ENCODE measurements at places on chromosomes 7 and 10. TPM values are rescaled to one million over a fixed set of nuclear protein-coding genes. Genes with fewer than 3 reads are reported as not detected.

SLC13A1 gene
- total RNA-seq: not detected

AMPH gene
- 3.9 TPM for total RNA-seq

ADCY1 gene
- 0.18 TPM for total RNA-seq

TRIM50 gene
- not detected for total RNA-seq

ZCWPW1 gene
- 0.56 TPM for total RNA-seq

MEIG1 gene
- not detected for total RNA-seq

NPTX2 gene
- under 0.01 TPM for total RNA-seq

PRKCQ gene
- total RNA-seq: under 0.01 TPM

TUBB8 gene
- not detected for total RNA-seq

RBP4 gene
- not detected for total RNA-seq

GRCh38 chr10:21689881-21690280 lies 155.8 kb downstream of the MLLT10 start:
- no peaks in the 10 kb centered on the region for H3K27me3 ChIP-seq
- no peak for DNase-seq
- no peak overlapping the region for H3K27ac ChIP-seq
- H3K36me3 ChIP-seq: peaks cover 5% of the 10 kb centered on the region
- H3K4me3 ChIP-seq: no peak overlapping the region

DNA sequence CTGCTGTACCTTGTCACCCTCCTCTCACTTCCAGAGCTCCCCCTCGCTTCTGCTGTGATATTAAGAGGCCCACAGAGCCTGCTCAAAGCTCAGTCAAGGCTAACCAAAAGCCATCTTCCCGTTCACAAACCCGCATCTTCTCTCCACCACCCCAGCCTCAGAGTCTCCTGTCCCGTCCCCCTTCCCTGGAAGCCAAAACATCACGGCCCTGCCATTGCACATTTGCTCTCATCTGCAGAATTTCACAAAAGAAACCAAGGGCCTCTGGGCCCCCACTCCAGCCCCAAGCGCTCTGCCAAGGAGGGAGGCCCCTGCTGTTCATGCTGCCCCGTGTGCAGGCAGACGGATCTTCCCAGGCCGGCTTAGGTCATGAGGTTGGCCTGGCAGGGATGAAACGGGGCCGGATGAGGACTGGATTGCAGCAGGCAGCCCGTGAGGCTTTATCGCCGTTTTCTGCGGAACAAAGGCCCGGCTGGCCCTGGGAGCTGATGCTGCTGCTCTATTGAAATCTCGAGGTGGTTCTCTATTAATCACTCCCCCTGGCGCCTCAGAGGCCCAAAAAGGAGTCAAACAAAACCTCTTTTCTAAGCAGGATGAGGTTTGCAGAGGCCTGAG lies 31.6 kb upstream of the FOXK1 start:
- H3K27ac ChIP-seq: peak overlapping the region; percentile 4
- H3K27me3 ChIP-seq: no peaks in the 10 kb centered on the region
- no peaks in the 10 kb centered on the region for H3K36me3 ChIP-seq
- DNase-seq: peak; percentile 23
- peaks cover 7% of the 10 kb centered on the region for H3K4me1 ChIP-seq

- H3K36me3 ChIP-seq: no peaks in the 10 kb centered on the region
- no peak for DNase-seq
- H3K4me3 ChIP-seq: no peak overlapping the region
These were observed 6.9 kb upstream of the UBE2H start for GRCh38 chr7:129959471-129960203.

- H3K4me1 ChIP-seq: peaks cover 6% of the 10 kb centered on the region
- no peak overlapping the region for H3K27ac ChIP-seq
- H3K36me3 ChIP-seq: no peaks in the 10 kb centered on the region
- no peaks in the 10 kb centered on the region for H3K27me3 ChIP-seq
These were observed 67.2 kb downstream of the CREB5 start for GRCh38 chr7:28479507-28479947.

GRCh38 chr7:127932496-127932895 lies 98.7 kb downstream of the LRRC4 start:
- no peaks in the 10 kb centered on the region for H3K27me3 ChIP-seq
- H3K36me3 ChIP-seq: peaks cover 21% of the 10 kb centered on the region
- DNase-seq: no peak

GRCh38 chr10:60230892-60231291 lies 158.8 kb downstream of the ANK3 start:
- no peak overlapping the region for H3K27ac ChIP-seq
- peaks cover 2% of the 10 kb centered on the region for H3K27me3 ChIP-seq
- no peaks in the 10 kb centered on the region for H3K4me1 ChIP-seq
- H3K4me3 ChIP-seq: no peak overlapping the region
- DNase-seq: peak; percentile 43
- no peaks in the 10 kb centered on the region for H3K36me3 ChIP-seq

DNA sequence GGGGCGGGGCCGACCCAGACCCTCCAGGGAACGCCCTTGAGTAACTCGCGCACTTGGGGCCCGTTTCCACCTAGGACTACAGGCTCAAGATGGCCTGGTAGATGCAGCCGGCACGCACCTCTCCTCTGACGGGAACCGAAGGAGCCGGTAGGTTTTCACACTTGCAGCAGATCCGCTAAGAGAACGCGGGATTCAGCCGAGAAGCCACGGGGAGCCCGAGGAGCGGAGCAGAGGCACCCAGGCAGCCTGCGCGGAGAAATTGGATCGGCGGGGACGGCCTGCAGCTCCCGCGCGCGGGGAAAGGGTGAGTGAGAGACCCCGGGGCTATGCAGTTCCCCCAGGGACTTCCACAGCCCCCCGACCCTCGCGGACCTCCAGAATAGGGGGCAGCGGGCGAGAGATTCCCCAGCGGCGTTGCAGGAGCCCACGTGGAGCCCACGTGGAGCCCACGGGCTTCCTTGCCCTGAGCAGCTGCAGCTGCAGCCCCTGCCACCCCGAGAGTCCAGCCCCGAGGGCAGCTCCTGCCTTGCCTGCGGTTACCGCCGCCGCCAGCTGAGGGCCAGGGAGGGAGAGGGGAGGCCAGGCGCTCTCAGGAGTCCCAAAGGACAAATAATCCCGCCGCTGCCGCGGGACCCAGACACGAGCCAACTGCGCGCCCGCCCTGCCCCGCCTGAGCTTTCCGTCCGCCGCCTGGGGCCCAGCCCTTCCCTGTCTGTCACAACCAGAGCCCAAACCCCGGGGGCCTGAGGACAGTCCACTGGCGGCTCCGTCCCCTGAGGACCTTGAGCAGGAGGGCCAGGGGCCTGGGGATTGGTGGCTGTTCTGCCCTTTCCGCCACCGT lies 13.1 kb downstream of the IFT22 start:
- DNase-seq: no peak
- no peak overlapping the region for H3K27ac ChIP-seq
- H3K27me3 ChIP-seq: peaks cover 12% of the 10 kb centered on the region
- no peaks in the 10 kb centered on the region for H3K36me3 ChIP-seq
- peak overlapping the region; percentile 36 for H3K4me3 ChIP-seq

GRCh38 chr7:142802301-142802700 lies 31.5 kb downstream of the PRSS2 start:
- DNase-seq: no peak
- H3K36me3 ChIP-seq: no peaks in the 10 kb centered on the region
- no peaks in the 10 kb centered on the region for H3K4me1 ChIP-seq
- H3K27ac ChIP-seq: no peak overlapping the region

DNA sequence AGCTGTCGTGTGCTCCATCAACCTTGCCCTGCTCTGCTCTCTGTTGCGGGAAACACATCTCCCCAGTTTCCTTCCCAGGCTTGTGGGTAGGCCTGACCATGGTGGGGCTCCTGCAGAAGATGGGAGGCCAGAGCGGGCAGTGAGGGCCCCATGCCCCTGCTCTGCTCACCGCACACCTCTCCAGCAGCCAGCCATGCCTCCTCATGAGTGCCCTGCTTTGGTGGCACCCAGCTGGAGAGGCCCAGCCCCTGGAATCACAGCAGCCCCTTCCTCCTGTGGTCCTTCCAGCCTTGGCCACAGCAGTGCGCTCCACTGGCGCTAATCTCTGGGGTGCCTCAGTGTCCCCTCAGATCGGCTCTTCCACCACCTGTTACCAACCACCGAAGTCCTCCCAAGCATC lies 4.2 kb upstream of the OPN4 start:
- peaks cover 11% of the 10 kb centered on the region for H3K4me1 ChIP-seq
- H3K27me3 ChIP-seq: no peaks in the 10 kb centered on the region
- H3K27ac ChIP-seq: no peak overlapping the region
- no peak for DNase-seq

DNA sequence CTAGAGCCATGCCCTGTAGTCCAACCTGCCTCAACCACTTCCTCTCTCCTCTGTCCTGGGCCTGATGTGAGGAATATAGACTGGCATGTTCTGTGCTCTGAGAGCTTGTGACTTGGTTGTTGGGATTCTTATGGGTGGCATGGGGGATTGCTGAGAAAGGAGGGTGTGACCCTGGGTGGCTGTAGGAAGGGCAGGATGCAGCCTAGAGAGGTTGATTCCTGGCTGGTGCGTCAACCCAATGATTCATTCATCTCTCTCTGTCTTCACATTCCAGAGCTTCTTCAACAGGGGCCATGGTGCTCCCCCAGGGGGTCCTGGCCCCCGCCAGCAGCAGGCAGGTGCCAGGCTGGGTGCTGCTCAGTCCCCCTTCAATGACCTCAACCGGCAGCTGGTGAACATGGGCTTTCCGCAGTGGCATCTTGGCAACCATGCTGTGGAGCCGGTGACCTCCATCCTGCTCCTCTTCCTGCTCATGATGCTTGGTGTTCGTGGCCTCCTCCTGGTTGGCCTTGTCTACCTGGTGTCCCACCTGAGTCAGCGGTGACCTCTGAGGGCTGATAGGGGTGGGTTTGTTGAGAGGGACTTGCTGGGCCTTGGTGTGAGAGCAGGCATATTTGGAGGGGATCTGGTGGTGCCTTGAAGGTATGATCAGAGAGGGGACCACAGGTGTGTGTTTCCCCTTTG lies 2.6 kb downstream of the FAM241B start:
- H3K27ac ChIP-seq: no peak overlapping the region
- DNase-seq: no peak
- H3K4me1 ChIP-seq: no peaks in the 10 kb centered on the region
- H3K36me3 ChIP-seq: no peaks in the 10 kb centered on the region

- peaks cover 4% of the 10 kb centered on the region for H3K4me1 ChIP-seq
- no peaks in the 10 kb centered on the region for H3K27me3 ChIP-seq
- H3K4me3 ChIP-seq: no peak overlapping the region
- DNase-seq: peak; percentile 18
- H3K27ac ChIP-seq: no peak overlapping the region
These were observed 86.4 kb downstream of the VPS41 start for GRCh38 chr7:38822549-38822948.

DNA sequence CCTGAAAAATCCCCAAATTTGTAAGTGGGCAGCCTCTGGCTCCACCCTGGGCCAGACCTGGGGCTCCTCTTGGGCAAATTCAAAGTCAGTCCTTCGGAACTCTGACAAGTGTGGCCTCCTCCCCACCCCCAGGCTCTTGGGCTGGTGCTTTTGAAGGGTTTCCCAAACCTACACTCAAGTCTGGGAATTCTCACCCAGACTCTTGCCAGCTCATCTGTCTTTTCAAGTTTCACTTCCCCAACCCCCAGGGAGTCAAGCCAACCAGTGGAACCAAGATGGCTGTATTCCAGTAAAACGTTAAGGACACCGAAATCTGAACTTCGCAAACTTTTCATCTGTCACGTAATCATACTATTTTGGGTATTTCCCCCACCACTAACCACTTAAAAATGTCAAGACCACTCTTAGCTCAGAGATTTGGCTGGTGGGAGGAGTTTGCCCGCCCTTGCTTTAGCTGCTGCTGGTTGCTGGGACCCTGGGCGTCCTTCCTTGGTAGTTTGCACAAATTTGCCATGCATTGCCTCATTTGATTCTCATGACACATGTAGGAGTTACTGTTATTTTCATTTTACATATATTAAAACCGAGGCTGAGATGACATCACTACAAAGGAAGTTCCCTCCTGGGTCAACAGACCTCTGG lies 1.7 kb upstream of the MYO1G start:
- peaks cover 13% of the 10 kb centered on the region for H3K4me1 ChIP-seq
- H3K36me3 ChIP-seq: peaks cover 30% of the 10 kb centered on the region
- no peak overlapping the region for H3K4me3 ChIP-seq
- H3K27ac ChIP-seq: peak overlapping the region; percentile 60
- peak; percentile 83 for DNase-seq
- no peaks in the 10 kb centered on the region for H3K27me3 ChIP-seq

- H3K27me3 ChIP-seq: no peaks in the 10 kb centered on the region
- no peak for DNase-seq
- no peak overlapping the region for H3K27ac ChIP-seq
- H3K4me1 ChIP-seq: no peaks in the 10 kb centered on the region
These were observed 641.1 kb downstream of the PCDH15 start for GRCh38 chr10:54159924-54160323.

DNA sequence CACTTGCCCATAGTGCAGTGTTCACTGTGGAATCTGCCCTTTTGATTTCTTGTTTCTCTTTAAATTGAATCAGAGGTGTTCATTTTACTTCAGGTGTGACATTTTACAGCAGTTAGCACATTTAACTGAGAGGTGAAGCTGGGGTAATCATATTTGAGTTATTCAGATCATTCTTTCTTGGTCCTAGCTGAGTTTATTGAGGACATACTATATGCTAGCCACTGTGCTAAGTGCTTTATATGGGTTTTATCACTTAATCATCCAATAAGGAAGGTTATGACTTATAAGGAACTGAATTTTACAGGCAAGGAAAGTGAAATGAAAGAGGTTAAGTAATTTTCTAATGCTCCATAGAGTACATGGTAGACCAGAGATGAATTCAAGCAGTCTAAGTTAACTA lies 79.7 kb downstream of the PON1 start:
- peaks cover 4% of the 10 kb centered on the region for H3K27me3 ChIP-seq
- no peak for DNase-seq
- H3K27ac ChIP-seq: no peak overlapping the region
- no peaks in the 10 kb centered on the region for H3K4me1 ChIP-seq
- no peaks in the 10 kb centered on the region for H3K36me3 ChIP-seq

DNA sequence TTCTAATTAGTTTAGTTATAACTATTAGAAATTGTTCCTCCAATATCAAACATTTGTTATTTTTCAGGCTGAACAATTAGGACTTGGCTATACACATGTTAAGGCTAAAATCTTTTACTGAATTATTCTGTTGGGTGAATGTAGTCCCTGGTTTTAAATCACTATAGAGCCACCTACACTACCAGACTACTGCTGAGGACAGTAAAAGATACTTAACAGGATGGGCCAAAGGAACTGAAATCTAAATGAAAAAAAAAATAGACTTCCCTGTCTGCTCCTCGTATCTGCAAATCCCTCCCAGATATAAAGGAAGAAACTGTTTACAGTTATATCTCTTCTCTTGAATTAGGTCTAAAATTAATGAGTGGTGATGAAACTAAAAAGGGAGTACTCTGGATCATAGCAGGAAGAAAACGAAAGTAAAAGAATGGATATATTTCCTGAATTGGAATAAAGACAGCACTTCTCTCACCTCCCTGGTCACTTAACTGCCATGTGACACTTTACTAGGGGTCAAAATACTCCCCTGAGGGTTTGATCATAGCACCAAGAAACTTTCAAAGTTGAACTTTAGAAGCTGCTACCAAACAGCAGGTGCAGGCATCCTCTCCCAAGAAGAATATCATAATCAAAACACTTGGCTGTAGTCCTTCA lies 12.7 kb downstream of the FBXW4 start:
- no peak for DNase-seq
- peaks cover 11% of the 10 kb centered on the region for H3K4me1 ChIP-seq
- no peaks in the 10 kb centered on the region for H3K27me3 ChIP-seq
- no peak overlapping the region for H3K27ac ChIP-seq

GRCh38 chr7:10889266-10889898 lies 84.3 kb upstream of the PHF14 start:
- H3K27me3 ChIP-seq: no peaks in the 10 kb centered on the region
- H3K27ac ChIP-seq: no peak overlapping the region
- no peak overlapping the region for H3K4me3 ChIP-seq
- peak; percentile 51 for DNase-seq
- no peaks in the 10 kb centered on the region for H3K36me3 ChIP-seq
